Adipocyte (in vitro differentiated cells): ENCODE measurements at places on chromosomes 4 and X.

GRCh38 chr4:915595-915994 lies 16.5 kb downstream of the GAK start:
- no peak for DNase-seq

GRCh38 chr4:133594390-133595207 lies 445.5 kb downstream of the PCDH10 start:
- DNase-seq, result peak; percentile 89

- DNase-seq, result no peak
Observed at GRCh38 chrX:11097933-11098332, 13.2 kb upstream of the HCCS start.

DNA sequence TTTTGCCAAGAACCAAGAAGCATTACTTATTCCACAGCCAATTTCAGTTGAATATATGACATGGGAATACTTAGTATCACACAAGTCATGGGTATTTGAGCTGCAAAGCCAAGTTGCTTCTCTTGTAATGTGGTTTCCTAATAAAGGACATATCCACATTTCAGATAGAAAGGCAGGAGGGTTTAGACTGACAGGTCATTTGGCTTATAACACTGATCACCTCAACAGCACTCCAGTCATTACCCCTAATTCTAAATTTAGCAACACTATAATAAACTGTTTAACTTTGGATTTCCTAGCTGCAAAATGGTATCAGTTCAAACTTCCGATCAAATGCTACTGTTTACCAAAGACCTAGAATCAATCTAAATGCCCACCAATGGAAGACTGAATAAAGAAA lies 114.0 kb upstream of the FTHL17 start:
- no peak for DNase-seq

GRCh38 chrX:71604796-71605568 lies 13.3 kb downstream of the CXCR3 start:
- DNase-seq, result no peak

DNA sequence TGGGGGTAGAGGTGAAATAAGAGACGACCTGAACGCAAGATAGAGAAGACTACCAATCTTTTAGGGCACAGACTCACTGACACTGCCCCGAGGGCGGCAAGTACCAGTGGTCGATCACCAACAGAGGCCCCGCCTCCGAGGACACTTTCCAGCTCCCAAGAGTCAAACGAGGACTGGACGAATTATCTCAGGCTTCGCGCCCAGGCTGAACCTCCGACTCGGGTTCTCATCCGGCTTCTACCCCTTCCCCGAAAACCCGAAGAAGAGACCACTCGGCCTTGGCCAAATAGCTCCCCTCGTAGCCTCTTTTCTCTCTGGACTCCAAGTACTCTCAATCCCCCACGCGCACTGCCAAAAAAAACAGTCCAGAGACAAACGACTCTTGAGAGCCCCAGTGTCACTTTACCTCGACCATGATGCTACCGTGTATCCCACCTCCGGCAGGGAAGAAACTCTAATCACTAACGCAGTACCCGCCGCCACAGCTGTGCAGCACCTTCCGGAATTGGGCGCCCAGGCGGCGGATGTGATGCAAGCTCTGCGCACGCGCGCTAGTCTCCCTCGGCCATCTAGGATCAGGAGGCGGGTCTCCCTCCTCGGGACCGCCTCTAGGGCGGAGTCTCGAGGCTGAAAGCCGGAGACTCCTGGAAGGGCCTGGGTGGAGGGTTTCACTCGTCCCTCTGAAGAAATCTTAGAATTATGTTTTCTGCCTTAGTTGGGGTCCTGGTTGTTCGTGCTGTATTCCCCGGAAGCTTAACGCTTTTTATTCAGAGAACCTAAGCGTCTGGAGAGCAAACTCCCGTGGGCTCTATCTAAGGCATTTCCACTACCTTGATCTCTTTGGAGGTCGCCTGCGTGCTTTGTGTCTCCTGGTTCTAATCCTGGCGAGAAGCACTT lies at the start of gene PLRG1:
Gene PLRG1, minus strand, starts transcription at position 507 of the 897 bp plus-strand sequence. Its CDS starts 92 bp downstream, at position 415.
- DNase-seq, result peak; percentile 99

DNA sequence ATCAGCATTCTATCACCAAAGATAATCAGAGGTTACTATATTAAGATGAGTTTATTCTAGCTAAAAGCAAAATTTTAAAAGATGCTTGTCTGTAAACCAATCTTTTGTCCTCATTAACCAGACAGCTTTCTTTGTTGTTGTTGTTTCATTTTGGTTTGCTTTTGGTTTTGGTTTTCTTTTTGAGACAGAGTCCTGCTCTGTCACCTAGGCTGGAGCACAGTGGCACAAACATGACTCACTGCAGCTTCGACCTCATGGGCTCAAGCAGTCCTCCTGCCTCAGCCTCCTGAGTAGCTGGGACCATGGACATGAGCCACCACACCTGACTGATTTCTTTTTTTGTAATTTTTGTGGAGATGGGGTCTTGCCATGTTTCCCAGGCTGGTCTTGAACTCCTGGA lies 102.9 kb downstream of the COX18 start:
- DNase-seq, result no peak

GRCh38 chr4:24394041-24394440 lies 190.3 kb downstream of the DHX15 start:
- DNase-seq, result no peak

- peak; percentile 85 for DNase-seq
Observed at GRCh38 chr4:152943672-152944071, 7.5 kb downstream of the FHDC1 start.

GRCh38 chr4:148961526-148961925 lies 519.3 kb upstream of the NR3C2 start:
- DNase-seq, result no peak

- DNase-seq, result no peak
Observed at GRCh38 chrX:32597777-32598176, 613.6 kb downstream of the DMD start.

DNA sequence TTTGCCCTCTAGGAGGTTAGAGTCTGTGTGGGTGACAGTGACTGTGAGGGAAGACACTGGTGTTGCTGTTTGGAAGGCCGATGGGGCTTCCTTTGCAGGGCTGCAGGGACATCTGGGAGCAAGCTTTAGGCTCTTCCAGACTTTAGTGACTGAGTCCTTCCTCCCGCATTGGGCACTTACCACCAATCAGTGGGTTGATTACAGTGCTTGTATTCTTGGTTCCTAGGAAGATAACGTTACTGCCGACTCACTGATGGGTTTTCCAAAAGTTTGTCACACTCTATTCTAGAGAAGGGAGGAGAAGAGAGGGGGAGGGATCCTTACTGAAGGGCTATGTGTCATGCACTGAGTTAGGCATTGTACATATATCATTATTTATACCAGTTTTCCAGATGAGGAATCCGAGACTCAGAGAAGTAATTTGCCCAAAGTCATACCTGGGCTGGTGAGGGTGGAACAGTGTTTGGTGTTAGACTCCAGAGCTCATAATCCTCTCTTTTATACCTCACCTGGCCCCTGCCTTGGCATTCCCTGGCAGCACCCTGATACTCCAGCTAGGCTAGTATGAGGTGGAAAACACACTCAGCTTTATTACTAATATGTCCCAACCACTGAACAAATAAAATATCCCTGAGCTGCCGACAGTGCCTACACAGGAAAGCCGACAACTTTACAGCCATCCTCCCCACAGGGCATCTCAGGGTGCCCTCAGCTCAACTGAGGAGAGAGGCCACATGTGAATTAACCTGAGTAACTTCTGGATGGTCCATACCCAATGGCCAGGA lies 3.8 kb downstream of the CHST7 start:
- peak; percentile 21 for DNase-seq

DNA sequence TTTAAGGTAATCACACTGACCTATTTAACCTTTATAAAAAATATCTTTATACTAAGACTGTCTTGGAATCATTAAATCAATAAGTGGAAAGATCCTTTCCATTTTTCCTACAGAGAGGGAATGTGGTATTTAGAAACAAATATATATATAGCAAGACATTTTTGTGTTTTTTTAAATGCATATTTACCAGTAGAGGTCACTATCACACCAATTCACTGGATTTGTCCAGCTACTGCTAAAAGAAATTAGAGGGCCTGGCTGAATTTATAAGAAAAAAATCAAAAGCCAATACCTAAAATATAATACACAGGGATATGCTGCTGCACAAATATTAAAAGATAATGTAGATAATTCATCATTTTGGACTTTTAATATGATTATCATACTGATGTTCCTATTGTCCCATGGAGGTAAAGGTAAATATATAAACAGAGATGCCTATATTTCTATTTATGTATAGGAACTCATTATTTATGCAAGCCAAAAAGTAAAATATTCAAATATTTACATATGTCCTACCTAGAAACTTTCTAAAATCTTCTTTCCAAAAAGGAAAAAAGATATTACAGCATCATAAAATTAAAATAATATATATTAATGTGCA lies 69.5 kb downstream of the PDE5A start:
- peak; percentile 87 for DNase-seq

DNA sequence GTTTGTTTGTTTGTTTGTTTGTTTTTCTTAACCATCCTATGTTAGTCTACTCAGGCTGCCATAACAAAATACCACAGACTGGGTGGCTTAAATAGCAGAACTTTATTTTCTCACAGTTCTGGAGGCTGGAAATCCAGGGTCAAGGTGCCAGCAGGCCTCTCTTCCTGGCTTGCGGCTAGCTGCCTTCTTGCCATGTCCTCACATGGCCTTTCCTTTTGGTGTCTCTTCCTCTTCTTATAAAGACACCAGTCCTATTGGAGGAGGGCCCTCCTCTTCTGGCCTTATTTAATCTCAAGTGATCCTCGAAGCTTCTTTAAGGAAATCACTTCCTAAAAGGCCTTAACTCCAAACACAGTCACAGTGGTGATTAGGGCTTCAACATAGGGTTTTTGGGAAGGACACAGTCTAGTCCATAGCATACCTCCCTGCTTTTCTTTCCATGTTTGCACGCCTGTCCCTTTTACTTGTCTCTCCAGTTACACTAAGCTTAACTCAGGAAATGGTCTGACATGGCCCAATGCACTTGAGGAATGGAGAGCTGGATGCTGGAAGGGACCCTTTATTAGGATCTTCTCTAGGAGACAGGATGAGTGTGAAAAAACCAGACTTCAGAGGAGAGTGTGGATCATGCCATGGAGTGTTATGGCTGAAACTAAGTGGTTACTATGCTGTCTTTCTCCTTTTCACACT lies 36.0 kb upstream of the MGST2 start:
- peak; percentile 30 for DNase-seq

DNA sequence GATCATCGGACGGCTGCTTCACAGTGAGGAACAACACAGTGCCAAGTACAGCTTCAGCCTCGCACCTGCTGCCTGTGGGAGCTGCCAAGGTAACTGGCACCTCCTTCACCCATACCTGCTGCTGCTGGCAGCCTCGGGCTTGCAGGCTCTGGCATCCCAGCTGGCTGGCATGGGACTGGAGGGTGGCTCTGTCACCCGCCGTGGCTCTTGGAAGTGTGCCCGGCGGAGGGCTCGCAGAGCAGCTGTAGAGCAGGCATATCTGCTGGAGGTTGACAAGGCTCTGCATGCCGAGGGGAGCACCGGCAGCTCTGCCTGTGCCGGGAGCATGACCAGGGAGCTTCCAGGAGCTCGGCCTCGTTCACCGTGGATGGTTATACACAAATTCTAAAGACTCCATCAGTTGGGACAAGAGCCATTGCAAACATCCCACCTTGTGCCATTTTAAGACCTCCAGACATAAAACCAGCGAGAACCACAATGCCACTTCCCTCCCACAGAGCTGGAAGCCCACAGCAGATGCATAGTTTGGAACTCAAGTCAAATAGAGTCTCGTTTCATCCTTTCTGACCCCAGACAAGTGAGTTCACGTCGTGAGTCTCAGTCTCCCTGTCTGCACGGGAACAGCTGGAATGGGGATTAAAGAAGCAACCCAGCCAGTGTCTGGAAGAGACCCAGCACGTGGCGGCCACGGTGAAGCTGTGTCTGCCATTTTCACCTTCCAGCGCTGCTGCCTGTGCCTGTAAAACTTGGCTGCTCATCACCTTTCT lies 84.3 kb upstream of the PSAPL1 start:
- no peak for DNase-seq

DNA sequence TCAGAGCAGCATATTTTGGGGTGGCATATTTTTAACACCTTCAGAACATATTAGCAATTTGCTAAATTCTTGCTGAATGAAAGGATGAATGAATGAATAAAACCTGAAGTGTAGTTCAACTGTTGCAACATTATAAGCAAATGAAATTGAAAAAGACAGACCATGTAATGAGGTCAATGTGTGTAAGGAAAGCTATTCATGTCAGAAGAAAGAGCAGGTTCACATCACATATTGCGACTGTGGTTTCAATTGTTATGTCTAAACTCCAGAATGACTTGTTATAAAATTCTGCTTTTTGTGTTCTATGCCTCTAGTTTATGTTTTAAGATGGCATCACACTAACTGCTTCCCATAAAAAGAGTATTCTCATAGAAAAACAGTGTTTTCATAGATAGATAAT lies 32.9 kb upstream of the DSPP start:
- DNase-seq, result peak; percentile 52

DNA sequence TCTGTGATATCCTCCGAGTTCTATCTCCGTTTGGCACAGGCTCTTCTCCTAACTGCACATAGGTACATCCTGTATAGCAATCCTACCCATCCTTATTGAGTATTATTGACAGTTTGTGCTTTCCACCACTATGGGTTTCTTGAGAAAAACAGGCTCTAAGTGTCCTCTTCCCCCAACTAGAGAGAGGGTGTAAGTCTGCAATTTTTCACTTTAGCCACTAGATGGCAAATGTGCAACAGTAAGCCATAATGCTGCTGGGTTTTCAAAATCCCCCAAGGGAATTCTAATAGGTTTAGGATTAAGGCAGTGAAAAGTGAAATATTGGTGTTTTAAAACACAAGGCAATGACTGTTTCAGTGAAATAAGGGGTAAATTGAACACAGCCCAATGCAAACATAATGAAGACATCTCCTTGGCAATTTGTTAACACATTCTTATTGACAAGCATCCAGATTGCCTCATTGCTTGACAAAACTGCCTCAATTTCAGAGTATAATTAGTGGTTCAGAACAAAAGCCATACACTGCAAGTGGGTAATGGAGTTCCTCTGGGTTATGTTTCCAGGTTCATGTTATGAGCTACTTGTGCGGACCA lies 239.0 kb upstream of the HTR2C start:
- DNase-seq, result peak; percentile 69

- DNase-seq, result no peak
Observed at GRCh38 chr4:36041340-36041739, 203.0 kb downstream of the ARAP2 start.

GRCh38 chr4:2301806-2302205 lies 39.9 kb upstream of the MXD4 start:
- DNase-seq, result no peak

- DNase-seq, result no peak
Observed at GRCh38 chrX:13000301-13000811, 25.4 kb downstream of the TMSB4X start.

DNA sequence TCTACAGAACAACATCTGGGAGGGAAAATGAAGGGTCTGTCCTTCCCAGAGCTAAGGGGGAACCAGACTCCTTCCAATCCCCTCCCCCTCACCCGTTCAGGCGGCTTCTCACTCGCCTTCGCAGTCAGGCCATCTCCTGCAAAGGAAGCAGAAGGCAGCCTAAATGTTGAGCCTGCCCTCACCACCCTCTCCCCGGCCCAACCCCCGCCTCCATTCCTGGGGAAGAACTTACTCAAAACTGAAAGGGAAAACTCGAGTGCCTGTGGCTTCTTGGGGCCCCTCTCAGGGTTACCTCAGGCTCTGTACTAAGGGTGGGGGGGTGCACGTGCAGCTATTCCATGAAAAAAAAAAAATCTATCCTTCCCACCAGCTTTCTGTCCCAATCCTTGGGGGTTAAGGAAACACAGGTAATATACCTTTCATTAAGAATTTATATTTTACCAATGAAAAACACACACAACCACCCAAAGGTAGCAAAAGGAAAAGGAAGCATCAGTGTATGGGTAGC lies 2.4 kb downstream of the ZMYM3 start:
- peak; percentile 22 for DNase-seq

- no peak for DNase-seq
Observed at GRCh38 chr4:188411805-188412204, 272.6 kb downstream of the TRIML1 start.

- no peak for DNase-seq
Observed at GRCh38 chrX:113222305-113222704, 381.7 kb upstream of the AMOT start.
